ENCODE measurements at places on chromosomes 2 and 18.

DNA sequence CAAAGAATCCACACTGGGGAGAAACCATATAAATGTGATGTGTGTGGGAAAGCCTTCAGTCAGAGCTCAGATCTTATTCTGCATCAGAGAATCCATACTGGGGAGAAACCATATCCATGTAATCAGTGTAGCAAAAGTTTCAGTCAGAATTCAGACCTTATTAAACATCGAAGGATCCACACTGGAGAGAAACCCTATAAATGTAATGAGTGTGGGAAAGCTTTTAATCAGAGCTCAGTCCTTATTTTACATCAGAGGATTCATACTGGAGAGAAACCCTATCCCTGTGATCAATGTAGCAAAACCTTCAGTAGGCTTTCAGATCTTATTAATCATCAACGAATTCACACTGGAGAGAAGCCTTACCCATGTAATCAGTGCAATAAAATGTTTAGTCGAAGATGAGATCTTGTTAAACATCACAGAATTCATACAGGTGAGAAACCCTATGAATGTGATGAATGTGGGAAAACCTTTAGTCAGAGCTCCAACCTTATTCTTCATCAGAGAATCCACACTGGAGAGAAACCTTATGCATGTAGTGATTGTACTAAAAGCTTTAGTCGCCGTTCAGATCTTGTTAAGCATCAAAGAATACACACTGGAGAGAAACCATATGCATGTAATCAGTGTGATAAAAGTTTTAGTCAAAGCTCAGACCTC, 16.7 kb upstream of the ZSCAN30 start:
- DNase-seq = no peak

- no peak for DNase-seq
Observed at GRCh38 chr18:56747032-56747658, 96.0 kb downstream of the WDR7 start.

DNA sequence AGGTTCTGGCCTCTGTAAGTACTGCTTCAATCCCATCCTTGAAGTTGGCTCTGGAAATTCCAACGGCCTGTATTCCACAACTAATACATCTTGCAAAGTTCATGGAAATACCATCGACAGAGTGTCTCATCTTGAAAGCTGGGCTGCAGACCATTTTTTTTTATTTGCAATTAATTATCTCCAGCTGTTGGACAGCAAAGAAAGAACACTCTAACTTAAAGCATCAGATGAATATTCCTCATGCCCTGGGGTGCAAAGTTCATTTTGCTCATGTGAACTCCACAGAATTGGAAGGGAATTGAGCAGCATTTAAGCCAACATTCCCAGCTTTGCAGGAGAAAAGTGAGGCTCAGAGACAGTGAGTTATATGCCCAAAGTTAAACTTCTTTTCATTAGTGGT, 96.5 kb upstream of the PIEZO2 start:
- no peak for DNase-seq

- DNase-seq = no peak
Observed at GRCh38 chr2:177256026-177256425, 8.5 kb downstream of the NFE2L2 start.

Data from stimulated activated CD4-positive, alpha-beta T cell treated with anti-CD3 and anti-CD28 coated beads, Interleukin-1b, Interleukin-23, amount 100 ng/mL, for 24 hours (primary cell).